Foreskin fibroblast (primary cell): ENCODE measurements at places on chromosomes 5 and 9.

GRCh38 chr9:79583952-79584654 is 12.3 kb downstream of the TLE4 start:
- no peak for DNase-seq

DNA sequence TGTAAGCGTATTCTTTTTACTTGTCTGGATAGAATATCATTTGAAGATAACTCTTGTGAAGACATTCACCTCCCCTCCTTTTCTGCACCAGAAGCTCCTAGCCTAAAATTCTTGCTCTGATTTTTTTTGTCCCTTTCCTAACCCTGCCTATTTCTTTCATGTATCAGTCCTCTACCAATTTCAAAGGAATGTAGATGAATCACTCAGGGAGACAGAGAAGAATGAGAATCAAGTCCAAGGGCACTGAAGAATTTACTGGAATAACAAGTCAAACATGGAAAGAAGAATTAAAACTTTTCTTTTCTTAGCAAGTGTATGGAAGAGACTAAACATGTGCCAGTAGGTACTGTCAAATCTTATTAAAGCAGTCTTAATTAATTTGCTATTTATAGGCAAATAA is 618.7 kb downstream of the DNAH5 start:
- DNase-seq: no peak

DNA sequence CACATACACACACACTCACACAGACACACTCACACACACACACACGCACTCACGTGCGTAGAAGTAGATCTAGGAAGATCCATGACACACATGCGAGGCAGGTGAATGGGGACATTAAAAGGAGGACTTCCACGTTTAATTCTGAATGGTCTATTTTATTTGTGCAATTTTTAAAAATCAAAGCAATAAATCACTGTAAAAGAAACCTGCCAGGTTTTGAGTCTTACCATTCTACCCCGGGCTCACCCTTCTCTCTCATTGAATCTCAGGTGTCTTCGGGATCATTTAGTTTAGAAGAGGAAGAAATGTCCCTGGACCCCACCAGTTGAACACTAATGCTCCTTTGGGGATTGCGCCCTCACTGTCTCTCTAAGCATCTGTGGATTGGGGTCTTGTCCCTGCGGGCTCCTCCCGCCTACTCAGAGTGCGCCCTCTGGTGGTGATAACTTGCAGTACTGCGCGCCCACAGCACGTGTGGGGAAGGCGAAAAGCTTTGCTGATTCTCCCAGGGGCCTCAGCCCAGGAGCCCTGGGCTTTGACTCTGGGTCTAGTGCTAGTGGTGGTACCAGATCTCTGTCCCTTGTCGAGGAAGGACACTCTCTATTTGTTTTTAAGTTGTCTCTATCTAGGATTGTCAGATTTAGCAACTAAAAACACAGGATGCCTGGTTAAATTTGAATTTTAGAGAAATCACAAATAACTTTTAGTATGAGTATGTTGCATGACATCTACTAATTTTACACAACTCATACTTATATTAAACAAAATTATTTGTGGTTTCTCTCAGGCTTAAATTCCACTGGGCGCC is 34.8 kb downstream of the BOD1 start:
- no peak for DNase-seq

DNA sequence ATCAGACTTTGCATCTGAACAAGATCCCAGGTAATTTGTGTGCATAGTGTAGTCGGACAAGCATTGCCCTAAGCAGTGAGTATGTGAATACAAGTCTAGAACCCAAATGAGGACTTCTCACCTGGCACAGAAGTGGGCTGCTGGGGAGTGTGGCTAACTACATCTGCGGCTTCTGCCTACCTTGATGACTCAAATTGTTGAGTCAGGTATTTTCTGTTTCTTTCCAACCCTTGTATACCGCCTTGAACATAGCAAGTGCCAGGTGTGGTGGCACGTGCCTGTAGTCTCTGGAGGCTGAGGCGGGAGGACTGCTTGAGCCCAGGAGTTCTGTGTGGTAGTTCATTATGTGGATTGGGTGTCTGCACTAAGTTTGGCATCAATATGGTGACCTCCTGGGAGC is 7.9 kb upstream of the JADE2 start:
- no peak for DNase-seq

DNA sequence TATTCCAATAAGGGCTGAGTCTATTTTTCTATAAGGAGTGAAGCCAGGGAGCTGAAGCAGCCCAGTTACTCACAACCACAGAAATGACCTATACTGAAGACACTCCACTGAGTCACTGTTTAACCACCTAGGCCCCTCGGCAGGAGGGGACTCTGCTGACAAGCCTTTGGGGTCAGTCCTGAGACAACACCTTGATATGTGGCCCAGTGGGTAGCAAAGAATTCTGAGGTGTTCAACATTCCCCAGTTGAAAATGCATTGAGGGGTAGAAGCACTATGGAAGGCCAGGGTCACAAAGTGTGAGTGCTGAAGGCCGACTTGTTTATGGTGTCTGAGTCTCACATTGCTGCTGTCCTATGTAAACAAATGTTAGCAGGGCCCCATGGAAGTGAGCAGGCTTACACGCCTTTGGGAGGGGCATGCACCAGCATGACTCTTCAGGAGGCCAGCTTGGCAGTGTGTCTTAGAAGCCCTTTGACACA is 112.6 kb upstream of the NFIL3 start:
- peak; percentile 63 for DNase-seq

- peak; percentile 60 for DNase-seq
Measured at GRCh38 chr5:31232273-31232888, 38.9 kb downstream of the CDH6 start.

DNA sequence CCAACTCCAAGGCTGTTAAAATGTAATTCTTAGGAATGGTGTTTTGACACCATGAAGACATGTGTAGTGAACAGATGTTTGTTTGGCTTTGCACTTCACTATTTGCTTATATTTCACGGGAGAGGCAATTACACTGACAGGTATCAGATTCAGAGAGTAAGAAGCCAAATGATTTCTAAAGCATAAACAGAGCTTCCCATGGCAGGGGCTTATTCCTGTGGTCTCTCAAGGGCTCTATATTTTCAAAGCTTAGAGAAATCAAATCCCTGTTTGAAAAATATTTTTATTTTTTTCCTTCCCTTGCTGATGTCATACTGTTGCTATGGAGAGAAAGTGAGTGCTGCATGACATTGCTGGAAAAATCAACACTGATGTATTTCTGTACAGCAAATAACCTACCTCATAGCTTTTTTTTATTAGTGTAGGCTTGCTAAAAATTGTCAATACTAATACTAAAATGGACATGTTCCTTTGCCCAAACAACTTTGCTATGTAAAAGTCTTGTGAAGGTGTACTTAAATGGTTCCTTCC is 161.4 kb downstream of the GIN1 start:
- DNase-seq: peak; percentile 63

DNA sequence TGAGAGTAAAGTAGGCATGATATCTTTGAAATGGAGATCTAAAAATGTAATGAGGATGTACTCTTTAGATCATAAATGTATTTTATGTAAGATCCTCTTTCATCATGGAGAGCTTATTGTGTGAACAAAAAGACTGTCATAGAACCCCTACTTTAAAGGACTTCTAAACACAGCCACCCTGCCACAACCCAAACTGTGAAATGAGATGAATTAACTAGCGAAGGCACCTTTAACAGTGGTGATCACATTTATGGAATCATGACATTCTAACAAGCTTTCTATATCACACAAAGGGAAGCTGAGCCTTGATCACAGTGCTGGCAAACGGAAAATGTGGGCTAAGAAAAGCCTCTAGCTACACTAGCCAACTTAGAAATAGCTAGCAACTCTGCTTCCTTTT is 1585.2 kb downstream of the EFNA5 start:
- DNase-seq: no peak

- peak; percentile 95 for DNase-seq
Measured at GRCh38 chr9:96612105-96612965, 7.3 kb downstream of the CDC14B start.

- peak; percentile 53 for DNase-seq
Measured at GRCh38 chr5:42566652-42567295, 143.5 kb downstream of the GHR start.

- no peak for DNase-seq
Measured at GRCh38 chr5:140567136-140567818, 2.6 kb downstream of the SLC35A4 start.

- no peak for DNase-seq
Measured at GRCh38 chr9:108552459-108553040, 303.2 kb downstream of the ACTL7B start.

- peak; percentile 44 for DNase-seq
Measured at GRCh38 chr5:149917073-149917676, 27.4 kb downstream of the PDE6A start.

- DNase-seq: no peak
Measured at GRCh38 chr5:44387406-44387805, 1.8 kb downstream of the FGF10 start.
